ENCODE measurements at places on chromosomes 13 and 19.

GRCh38 chr13:37097076-37097475 is 8.4 kb downstream of the CSNK1A1L start:
- no peak for DNase-seq

DNA sequence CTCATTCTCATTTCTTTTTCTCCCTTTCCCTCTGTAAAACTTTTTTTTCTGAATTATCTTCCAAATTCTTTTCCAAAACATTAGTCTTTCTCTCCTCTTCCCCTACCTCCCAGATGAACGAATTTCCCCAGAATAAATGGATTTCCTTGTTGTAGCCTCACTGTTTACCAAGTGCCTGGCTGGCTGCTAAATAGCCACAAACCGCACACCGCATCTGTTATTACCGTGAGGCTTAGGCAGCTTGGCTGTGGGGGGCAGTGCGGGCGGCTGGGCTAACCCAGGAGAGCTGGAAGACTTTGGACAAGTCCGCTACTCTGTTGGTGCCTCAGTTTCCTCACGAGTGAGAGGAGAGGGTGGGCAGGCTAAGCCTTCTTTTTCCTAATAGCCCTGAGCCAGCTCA is 10.7 kb downstream of the IL17D start:
- DNase-seq, result no peak

GRCh38 chr13:85286081-85286480 is 513.1 kb downstream of the SLITRK6 start:
- DNase-seq, result no peak

DNA sequence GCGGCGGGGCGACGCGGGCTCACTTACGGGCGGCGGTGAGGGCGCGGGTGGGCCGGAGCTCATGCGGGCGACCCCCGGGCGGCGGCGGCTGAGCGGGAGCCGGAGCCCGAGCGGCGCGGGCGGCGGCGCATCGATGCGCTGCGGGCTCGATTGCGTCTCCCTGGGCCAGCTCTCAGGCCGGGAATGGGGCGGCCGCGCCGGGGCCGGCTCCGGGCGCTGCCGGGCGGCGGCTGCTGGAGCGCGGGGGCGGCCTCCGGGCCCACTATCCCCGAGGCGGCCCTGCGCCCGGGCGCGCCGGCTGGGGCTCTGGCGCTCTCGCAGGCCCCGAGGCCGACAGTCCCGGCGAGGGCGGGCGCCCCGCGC is 1.4 kb upstream of the TSHZ3 start:
- no peak for DNase-seq

DNA sequence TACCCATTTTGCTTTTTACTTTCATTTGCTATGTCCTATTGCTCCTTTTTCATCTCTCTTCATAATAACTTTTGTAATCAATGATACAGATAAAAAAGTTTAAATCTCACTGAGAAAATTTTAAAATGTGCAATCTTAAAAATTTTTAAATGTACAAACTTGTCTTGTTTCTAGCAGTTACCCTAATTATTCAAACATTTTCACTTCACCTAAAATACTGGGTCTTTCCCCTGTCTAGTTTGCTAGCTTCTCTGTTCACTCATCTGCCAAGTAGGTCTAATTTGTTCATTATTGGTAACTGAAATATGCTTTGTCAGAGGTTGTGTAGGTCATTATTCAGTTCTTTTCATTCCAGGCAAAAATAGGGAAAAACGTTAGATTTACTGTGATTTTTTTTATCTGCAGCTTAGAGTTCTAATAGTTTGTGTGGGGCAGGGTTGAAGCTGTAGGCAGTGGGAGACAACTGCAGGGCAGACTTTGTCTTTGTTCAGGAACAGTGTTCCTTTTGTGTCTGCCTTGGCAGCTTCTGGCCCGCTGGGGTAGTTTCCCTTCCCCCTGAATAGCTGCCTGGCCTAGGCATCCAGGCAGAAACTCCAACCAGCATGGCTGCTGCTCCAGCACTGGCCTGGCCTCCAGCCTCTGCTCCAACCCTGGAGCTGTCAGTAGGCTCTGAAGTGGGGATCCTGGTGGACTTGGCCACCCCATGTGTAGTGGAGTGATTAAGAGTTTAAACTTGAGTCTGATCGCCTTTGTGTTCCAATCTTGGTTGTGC is 48.5 kb downstream of the WDFY2 start:
- no peak for DNase-seq

- no peak for DNase-seq
These were observed 887 bp downstream of the NDUFS7 start for GRCh38 chr19:1384478-1385110.

DNA sequence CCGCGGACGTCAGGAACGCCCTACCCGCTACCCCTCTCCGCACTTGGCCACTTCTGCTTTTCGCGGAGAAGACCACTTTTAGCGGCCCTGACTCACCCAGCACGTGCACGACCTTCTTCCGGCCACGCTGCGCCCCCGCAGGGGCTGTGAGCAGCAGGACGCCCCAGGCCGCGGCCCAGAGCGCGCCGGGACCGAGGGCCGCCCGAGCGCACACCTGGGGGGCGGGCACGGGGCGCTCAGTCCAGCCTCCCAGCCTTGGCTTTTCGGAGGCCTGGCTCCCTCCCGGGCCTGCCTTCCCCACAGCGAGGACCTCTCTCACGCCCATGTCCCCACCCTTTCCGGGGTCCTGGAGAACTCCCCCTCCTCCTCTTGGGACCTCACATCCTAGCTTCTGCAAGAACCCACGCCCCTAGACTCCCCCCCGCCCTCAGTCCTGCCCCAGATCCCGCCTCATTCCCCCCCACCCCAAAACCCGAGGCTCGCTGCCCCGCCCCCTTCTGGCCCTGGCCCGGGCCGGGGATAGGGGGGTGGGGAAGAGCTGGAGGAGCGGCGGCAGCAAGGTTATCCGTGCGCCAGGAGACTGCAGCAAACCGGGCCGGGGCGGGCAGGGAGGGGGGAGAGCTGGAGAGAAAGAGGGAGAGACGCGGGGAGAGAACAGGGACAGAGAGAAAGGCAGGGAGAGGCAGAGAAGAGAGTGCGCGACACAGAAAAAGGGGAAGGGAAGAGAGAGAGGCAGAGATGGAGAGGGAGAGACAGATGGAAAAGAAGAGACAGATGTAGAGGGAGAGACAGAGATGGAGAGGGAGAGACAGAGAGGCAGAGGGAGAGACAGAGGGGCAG is 11.5 kb downstream of the TM6SF2 start:
- DNase-seq, result no peak

GRCh38 chr13:81207636-81208035 is 866.7 kb upstream of the SPRY2 start:
- DNase-seq, result no peak

DNA sequence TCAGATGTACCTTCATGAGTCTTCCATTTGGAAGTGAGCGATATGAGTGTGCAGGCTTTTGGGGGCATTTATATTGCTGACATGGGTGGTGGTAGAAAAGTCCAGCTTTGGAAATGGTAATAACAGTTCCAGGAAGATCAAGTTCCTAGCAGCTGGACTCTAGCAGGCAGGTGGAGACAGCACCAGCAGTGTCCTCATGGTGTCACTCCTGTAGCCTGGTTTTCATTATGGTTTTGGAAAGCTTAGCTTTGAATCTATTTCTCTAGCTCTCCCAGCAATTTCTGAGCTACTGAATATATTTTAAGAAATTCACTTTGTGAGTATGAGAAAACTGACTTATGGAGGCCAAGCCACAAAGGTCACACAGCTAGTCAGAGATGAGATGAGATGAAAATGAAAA is 523.2 kb upstream of the HTR2A start:
- no peak for DNase-seq

DNA sequence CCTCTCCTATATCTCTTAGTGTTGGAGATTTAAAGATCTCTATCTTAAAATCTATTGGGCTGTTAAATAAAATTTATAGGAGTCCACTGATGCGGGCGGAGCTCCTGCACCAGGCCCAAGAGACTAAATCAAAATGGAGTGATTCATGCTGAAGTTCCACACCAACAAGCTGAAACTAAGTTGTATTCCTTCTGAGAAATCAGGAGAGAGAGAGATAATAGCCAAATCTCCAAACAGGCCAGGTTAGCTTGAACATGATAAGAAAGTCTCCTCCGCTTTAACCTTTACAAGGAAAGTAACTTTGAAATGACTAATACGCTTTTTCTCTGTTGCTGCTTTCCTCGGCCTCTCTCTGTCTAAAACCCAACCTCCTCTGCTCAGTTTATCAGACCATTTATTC is 241.9 kb upstream of the NBEA start:
- no peak for DNase-seq

GRCh38 chr19:571566-571974 is 826 bp upstream of the BSG start:
- peak; percentile 61 for DNase-seq

DNA sequence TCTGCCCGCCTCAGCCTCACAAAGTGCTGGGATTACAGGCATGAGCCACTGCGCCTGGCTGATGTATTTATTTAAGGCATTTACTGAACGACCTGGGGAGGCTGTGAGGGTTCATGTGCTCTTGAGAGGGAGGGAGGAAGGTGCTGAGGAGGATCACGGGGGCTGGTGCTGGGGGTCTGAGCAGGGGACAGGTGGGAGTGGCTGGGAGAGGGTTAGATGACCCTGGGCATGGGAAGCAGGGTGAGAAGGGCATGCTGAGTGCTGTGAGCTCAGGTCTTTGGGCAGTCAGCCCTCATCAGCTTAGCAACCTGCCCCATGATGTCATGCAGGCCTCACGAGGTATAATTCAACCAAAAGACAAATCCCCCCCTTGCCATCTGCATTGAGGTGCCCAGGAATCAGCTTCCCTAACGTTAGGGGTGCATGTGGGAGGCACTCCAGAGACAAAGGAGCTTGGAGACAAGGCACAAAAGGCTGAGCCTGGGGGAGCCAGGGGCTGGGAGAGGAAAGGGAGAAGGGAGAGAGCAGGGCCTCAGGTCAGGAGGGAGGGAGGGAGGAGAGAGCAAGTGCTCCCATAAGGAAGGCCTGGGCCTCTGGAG is 36.4 kb downstream of the SUGP2 start:
- no peak for DNase-seq

DNA sequence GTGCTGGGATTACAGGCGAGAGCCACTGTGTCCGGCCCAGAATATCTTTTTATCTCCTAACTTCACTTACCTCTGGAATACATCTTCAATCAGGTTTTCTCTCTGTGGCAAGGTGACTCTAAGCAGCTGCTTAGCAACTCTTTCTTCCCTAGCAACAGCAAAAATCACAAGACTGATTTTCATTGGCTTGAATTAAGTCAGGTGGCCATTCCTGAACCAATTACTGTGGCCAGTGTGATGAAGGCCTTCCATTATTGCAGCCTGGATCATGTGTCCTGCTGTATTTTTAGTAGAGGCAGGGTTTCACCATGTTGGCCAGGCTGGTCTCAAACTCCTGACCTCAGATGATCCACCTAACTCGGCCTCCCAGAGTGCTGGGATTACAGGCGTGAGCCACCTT is 9.0 kb upstream of the LTBP4 start:
- peak; percentile 82 for DNase-seq

DNA sequence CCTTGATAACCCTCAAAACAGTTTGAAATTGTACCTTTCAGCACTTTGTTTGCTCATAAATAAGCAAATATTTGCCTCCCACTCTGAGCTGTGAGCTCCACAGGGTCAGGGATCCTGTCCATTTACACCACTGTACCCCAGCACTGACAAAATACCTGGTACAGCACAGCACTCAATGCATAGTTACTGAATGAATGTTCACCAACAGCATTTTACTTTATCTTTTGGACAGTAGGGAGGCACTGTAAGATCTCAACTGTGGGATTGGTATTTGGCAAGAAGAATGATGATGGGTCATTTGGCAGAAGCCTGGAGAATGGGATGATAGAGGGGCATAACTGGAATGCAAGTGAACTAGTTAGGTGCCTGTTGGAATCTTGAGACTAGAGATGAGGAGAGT is 127.2 kb upstream of the ARGLU1 start:
- no peak for DNase-seq

DNA sequence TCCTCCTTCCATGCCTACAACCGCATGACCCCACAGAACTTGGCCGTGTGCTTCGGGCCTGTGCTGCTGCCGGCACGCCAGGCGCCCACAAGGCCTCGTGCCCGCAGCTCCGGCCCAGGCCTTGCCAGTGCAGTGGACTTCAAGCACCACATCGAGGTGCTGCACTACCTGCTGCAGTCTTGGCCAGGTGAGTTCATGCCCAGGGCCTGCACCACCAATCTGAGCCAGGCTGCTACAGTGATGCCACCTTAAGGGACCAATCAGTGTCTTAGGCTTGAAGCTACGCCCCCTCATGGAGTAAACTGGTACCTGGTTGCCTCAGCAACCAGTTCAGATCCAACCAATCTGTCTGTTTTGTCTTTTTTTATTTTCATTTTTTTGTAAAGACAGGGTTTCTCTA is 5.2 kb downstream of the SYDE1 start:
- DNase-seq, result no peak

- no peak for DNase-seq
These were observed 68.3 kb upstream of the NPAS1 start for GRCh38 chr19:46951171-46951986.

DNA sequence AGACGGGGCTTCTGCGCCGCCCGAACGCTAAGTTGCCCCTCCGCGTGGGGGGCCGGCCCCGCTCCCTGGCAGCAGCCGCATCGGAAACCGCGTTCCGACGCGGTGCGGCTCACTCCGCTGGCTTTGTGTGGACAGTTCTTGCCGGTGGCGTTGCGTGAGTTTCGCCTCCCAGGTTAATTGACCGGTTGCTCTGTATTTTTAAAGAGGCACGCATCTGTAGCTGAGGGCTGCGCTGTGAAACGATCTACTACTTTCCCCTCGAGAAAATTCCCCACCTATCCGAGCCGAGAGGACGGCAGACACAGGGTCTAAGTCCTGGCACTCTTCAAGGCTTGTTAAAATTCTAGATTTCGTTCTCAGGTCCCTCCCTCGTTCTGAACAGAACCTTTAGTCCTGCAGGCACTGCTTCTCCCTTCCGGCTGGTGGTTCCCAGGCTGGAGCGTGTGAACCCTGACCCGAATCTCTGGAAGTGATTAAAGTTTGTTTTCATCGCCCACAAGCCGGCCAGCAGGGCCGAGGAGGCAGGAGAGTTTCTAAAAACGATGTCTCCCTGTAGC is 933 bp downstream of the ARHGEF7 start:
- peak; percentile 11 for DNase-seq

DNA sequence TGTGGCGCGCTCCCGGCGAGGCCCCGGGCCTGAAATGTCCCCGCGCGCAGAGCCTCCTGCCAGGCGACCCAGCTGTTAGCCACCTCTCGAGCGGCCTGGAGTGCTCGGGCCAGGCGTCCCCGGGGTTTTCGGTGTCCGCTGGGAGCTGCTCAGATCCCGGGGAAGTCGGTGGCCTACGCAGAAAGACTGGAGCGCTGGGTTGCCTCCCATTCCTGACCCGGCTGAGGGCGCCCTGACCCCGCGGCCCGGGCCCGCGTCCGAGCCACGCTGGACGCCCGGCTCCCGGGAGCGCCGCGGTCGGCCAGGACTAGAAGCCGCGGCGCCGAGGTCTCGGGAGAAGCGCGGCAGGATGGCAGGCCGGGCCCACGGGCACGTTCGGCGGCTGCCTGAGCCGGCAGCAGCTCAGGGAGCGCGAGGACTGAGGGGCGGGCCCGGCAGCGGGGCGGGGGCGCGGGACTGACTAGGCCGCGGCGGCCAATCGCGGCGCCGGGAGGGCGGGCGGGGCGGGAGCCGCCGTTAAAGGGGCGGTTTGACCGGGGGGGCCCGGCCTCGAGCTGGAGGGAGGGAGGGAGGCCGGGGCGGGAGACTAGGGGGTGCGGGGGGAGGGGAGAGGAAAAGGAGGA is 1.3 kb upstream of the ZIC2 start:
- DNase-seq, result peak; percentile 65

DNA sequence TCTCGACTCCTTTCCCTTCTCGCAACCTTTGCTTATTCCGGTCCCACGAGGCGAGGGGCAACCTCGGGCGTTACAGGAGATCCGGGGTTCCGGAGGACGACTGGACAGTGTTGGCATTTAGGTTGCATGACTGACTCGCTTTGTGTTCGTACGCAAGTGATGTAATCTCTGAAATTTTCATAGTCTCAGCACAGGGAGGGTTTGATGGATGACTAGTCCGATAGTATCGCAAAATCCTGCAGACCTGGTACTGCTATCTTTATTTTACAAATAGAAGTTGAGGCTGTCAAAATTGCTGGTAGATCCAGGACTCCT is 342 bp downstream of the DDX49 start:
- no peak for DNase-seq
